ENCODE measurements at places on chromosomes 12 and 14. TPM values are rescaled to one million over a fixed set of nuclear protein-coding genes. Genes with fewer than 3 reads are reported as not detected.

The PPP1R13B gene
- 2.9 TPM for total RNA-seq

The SOX5 gene
- total RNA-seq, result 2.5 TPM

The CLMN gene
- 3.7 TPM for total RNA-seq

The RNF212B gene
- total RNA-seq, result not detected

The ALG10 gene
- total RNA-seq, result 7.3 TPM

The ADAMTS20 gene
- 0.04 TPM for total RNA-seq

The PTPRQ gene
- not detected for total RNA-seq

The SERPINA3 gene
- total RNA-seq, result 0.56 TPM

The INHBC gene
- total RNA-seq, result not detected

The LTBR gene
- 31.5 TPM for total RNA-seq

The ZFHX2 gene
- 0.10 TPM for total RNA-seq
